ENCODE measurements at places on chromosomes 5 and 9.
A peak's percentile ranks its signal among the peaks of the same experiment; 100 is the strongest.

DNA sequence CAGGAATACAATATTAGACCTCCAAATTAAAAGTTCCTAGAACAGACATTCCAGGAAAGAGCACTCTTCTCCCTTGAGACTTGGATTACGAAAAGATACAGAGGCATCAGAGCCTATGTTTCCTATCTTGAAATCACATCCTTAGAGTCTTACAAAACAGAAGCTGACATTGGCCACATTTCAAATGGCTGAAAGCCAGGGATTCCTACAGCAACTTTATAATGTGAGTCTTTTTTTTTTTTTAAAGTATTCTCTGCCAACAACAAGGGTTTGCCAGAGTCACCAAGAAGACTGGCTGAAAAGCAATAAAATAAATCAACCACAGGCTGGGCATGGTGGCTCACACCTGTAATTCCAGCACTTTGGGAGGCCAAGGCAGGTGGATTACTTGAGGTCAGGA lies 63.1 kb downstream of the TRPM6 start:
- DNase-seq: peak; percentile 24

GRCh38 chr5:89071101-89071940 lies 188.3 kb upstream of the MEF2C start:
- DNase-seq: no peak

DNA sequence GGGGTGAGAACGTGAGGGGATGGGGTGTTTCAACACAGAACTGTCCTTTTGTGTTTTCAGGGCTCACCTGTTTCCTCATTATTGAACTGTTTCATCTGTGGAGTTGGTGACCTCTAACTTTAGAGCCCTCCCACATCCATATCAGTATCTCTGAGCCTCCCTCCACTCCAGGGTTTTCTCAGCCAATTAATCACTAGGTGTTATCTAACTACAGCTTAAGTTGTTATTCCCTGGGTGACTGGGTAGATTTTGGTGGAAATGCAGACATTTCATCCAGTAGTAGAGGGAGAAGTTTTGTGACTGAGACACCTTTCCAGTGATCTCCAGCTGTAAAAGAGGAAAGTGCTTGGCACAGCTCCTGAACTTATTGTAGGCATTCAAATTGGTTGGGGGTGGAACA lies 23.7 kb downstream of the PPP3R2 start:
- DNase-seq: no peak

DNA sequence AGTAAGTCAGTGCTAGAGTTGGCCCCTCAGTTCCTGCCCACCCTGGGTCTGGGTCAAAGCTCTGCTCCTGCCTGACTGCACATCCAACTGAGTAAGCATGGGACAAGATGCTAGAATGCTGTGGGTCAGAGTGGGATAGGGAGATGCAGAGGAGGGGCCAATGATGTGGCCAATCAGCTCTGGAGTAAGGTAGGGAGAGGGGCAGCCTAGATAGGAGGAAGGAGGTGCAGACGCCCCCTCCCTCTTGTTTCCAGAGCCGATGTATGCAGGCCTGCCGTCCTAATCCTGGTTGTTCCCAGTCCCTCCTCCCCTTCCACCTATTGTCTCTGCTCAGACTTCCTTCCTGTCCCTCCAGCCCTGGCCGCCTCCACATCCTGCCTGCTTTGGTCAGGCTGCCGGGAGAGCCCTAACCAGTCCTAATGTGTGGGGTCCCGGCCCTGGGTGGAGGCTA lies 1.3 kb downstream of the ARAP3 start:
- peak; percentile 52 for DNase-seq

DNA sequence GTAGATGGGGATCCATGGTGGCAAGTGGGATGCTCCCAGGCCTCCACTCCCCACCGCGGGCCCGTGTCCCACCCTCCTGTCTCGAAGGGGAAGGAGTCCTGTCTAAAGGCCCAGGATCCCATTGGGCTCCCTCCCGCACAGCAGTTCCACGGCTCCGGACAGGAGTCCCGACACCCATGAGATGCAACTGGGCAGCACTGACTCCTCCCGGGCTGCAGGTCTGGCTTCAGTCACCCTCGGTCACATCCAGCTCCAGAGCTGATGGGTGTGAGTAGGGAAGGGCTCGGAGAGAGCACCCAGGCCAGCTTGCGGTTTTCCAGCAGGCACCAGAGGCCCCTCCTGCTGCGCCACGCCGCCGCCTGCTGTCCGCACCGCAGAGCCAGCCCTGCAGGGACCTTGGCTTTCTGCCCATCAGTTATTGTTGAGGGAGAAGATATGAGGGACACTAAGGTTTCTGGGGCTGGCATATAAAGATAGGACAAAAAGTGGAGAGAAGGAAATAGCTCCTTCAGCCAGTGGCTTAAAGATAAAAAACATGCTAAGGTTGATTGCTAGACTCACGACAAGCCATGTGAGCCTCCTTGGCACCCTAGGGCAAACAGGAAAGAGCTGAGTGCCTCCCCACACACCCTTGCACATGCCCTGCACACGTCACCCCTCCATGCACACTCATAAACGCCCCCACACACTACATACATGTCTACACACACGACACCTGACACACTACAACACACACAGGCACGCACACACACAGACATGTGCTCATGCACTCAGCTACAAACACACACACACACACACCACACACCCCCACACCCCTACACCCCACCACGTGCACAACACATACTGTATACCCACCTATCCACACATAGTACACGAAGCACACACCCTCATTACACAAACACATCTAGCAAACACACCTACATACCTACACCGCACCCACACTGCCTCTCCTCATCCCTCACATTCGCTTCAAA lies 79.0 kb downstream of the AK8 start:
- DNase-seq: no peak

GRCh38 chr9:6564360-6564759 lies 81.2 kb downstream of the GLDC start:
- DNase-seq: no peak

GRCh38 chr5:34017254-34017653 lies 9.4 kb upstream of the AMACR start:
- DNase-seq: no peak

DNA sequence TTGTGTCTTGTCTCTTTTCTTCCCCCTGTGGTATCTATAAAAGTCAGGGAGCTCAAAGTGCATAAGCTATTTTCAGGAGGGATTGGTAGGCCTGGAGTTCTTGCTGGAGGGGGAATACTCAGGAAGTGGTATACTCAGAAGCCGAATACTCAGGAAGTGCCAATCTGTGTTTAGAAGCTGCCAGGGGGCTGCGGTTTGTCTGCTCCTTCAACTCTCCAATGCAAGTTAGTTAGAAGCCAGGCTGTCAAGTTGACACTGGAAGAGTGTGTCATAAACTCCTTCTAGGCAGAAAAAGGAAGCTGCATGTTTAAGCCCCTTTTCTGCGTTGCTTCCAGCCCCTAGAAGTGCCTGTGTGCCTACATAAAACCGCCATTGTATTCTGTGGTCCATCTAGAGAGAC lies 366.5 kb downstream of the TAF11L14 start:
- DNase-seq: no peak

GRCh38 chr9:112378328-112379176 lies 1.4 kb upstream of the HSDL2 start:
- DNase-seq: peak; percentile 47

- DNase-seq: peak; percentile 54
These were observed 1.2 kb downstream of the SEMA4D start for GRCh38 chr9:89496645-89497256.

DNA sequence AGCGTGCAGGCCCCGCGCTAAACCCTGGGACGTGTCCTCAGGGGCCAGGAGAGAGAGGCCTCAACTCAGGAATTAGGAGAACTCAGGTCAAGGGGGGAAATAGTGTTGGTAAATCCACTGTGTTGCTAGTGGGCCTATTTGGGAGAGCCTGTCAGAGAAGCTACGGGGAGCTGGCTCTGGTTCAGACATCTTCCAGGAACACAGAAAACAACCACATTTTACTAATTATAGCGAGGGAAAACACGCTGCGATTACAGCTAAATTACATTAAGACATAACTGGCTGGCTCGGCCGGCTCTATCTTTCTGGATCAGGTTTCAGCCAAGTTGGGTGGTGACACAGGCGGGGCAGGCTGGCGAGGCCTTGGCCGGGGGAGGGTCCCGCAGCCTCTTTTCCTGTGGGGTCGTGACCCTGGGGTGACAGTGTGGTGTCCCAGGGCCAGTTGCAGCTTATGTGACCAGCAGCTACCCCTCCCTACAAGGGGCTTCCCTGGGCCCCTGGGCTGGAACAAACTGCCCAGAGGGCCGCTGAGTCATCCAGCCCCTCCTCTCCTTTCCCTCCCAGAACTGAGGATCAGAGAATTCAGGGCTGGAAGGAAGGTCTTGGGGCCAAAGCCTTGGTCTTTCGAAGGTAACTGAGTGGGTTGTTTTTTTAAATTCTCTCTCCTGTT lies 75.1 kb downstream of the FGF18 start:
- DNase-seq: peak; percentile 82

- no peak for DNase-seq
These were observed 36.6 kb downstream of the NREP start for GRCh38 chr5:111720333-111720890.

DNA sequence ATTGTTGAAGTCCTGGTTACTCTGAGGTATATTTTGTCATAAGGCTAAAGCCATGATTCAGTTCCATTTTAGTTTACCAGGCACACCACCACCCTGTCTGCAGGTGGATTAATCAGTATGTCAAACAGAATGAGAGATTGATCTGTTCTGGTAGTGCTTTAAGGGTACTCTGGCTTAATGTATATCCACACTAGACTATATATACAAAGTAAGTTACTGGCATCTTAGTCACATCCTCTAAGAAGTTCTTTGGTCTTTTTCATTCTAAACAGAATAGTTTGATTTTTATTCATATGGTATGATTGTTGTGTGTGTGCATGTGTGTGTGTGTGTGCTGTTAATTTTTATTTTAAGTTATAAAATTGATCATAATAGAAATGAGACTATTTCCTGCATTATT lies 61.8 kb downstream of the RAB24 start:
- DNase-seq: no peak

DNA sequence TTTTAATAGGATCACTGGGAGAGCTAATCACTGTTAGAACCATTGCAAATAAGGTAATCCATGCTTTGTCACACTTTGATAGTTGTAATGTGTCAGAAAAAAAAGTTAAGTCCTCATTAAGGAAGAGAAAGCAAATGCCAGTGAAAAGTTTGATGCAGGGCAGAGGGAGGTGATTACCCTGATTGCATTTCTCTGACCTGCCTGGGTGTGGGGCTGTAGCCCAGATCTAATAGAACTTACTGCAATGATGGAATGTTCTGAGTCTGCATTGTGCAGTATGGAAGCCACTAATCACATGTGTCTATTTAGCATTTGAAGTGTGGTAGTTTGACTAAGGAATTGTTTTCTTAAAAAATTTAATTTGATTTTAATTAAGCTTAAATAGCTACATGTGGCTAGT lies 202.7 kb downstream of the ATP10B start:
- peak; percentile 40 for DNase-seq

DNA sequence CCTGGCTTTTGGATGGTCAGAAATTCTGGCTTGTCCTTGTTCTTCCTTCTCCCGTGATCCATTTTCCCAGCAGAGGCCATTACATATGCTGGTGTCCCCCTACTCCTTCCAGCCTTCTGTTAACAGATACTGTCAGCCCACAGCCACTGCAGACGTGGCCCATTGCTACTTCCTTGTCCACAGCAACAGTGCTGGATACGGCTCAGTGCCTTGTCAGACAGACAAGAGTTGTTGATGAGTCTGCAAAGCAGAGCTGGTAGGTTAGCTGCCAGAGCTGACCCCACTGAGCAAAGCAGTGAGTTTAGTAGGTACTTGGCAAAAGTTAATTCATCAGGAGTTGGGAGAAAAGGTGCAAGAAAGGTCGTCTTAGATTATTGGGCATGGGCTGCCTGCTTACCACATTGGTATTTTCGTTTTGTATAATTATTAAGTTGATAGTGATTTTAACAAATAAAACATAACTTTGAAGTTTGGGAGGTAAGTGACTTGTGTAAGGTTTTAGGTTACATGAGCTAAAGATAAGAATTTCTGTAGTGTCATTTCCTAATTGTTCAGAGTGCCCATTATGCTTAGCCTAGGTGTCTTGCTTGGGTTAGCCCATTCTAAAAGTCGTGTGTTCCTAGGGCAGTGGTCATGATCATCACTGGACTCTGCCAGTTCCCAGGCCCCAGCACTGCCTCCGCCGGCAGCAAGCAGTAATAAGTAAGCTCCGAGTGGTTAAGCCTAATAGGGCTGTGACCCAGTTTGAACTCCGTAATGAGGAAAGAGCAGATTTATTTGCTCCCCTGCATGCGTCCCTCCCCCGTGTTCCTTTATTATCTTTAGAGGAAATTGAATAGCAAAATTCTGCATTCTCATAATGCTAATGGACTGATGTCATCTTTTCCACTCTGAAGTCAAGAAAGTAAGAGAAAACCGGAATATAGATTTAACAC lies 292.0 kb downstream of the FANCC start:
- DNase-seq: peak; percentile 91

DNA sequence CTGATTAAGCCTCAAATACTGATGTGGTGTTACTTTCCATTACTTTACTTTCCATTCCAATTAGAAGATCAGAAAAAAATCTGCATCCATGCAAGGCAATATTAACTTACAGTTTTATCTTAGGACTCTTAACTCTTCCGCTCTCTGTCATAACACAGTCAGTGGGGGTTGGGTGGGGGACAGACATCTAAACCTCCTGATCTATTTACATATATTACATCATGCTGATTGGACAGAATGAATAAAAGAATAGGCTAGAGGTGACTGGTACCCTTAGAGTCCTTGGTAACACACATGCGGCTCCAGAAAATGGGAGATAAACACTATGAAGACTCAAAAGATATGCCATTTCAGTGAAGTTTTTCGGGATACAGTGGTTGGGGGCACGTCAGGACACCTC lies 27.6 kb downstream of the RAPGEF6 start:
- DNase-seq: no peak

DNA sequence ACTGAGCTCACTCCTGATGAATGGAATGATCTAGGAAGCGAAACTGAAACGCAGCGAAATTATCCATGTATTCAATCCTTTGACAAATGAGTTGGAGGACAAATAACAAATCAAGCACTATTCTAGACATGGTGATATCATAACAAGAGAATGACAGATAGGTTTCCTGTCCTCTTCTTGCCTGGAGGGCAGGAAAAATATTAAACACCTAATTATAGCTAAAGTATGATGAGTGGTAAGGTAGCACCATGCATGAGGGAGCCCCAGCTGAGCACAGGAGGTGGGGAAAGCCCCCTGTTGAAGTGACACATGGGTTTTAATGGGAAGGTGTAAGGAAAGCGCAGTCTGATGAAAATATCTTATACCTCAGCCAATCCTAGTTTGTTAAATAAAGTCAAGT lies 225.2 kb downstream of the NPR3 start:
- DNase-seq: no peak
